ENCODE measurements at places on chromosomes 3 and 15. TPM values are rescaled to one million over a fixed set of nuclear protein-coding genes. Genes with fewer than 3 reads are reported as not detected.

The POLQ gene
- 4.1 TPM for total RNA-seq

DNA sequence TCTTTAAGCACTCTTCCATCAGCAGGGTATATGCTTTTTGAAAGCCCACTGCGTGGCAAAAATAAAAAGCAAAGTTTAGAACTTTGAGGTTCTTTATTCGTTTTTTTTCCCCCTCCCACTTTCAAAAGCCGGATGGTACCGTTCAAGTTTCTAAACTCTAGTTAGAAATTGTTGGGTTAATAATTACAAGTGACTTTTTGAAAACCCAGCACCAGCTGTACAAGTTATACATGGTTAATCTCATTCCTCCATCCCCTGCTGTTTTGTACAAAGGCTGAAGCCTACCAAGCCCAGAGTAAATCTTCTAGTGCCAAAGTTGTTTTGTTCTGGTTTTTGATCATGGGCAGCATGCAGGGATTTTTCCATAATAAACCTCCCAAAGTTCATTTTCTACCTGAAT, 48.6 kb downstream of the WDR72 start:
- no peak for DNase-seq

DNA sequence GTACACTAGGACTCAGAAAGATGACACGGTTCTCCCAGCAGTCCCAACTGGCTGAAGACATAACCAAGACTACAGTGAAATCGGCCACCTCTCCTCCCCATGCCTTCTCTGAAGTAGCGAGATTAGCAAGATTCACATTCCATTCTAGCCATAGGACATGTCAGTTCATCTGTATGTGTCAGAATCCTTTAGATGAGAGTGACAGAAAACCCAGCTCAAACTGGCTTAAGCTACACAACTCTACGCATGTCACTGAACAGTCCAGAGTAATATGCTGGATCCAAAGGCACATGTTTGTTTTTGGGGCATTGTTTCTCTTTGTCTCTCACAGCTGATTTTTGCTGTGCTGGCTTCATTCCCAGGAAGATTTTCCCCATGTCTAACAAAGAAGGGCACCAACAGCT, 75.8 kb downstream of the RARB start:
- DNase-seq: no peak

DNA sequence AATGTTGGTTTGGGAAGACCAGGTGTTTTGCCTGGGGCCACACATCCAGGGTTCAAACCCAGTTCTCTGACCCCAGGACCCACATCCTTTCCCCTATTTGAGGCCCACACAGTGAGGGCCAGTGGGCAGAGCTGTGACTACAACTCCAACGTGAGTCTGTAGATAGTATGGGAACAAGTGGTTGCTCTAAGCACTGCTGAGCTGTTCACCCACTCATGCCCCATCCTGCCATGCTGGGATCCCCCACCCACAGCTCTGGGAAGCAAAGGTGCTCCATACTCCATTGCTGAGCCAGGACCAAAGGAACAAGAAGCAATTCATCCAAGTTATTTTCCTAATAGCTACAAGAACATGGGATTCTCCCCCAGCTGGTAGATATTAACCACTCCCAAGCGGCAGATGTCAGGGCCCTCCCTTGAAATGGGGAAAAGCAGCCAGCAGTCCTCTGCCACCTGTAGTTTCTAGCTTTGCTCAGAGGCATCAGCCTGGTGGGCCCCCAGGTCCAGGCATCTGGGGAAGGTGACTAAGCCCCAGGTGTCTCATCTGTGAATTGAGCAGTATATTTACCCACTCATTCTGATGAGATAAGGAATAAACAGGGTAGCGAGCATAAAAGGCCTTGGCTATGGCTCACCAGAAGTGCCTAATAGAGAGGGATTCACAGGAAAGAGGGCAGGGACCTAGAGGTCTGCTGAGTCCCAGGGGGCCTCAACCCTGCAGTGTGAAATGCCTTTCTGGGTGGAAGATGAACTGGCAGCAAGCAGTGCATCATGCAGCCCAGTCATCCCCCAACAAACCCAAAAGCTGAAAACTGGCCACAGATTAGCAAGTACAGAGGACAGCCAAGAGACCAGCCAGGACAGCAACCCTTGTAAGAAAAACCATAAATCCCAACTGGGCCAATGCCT, 33.4 kb downstream of the POC1A start:
- DNase-seq: no peak

GRCh38 chr3:37739579-37740290, 121.9 kb upstream of the CTDSPL start:
- DNase-seq: no peak

GRCh38 chr3:10085738-10086137, 22.3 kb downstream of the FANCD2OS start:
- no peak for DNase-seq

GRCh38 chr3:195105389-195105788, 165.6 kb downstream of the XXYLT1 start:
- DNase-seq: no peak

GRCh38 chr3:129594409-129594808, 12.1 kb downstream of the PLXND1 start:
- DNase-seq: no peak

DNA sequence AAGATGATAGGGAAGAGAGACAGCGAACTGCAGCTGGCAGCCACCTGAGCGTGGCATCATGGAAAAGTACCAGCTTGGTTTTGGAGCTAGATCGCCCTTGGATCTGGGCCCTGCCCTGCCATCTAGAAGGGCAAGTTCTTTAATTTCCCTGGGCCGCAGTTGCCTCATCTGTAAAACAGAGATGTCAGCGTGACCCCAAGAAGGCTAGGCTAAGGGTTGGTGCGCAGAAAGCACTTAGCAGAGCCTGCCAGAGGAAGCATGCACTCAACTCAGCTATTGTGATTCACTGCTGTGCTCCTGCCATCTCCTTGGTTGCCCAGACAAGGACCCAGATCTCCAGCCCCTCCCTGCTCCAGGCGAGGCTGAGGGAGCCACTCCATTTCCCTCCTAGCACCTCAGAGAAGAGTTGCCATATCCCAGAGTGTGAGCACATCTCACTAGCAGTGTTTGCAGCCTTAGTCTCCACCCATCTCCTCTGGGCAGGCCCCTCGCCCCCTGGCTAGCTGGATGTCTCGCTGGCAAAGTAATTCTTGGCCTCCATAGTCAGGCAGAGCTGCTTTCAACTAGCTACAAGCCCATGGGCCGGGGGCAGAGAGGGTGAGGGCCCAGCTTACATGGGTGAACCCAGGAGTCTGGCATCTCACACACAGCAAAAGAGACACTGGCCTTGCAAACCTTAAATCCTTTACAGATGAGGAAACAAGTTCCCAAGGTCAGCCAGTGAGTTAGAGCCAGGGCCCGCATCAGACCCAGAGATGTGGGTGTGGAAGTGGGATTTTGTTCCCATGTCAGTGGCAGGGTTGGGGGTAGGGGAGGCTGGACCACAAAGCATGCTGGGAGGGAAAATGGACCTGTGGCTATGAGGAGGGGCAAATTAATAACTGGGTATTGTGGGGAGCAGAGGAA, 280.7 kb upstream of the TLE3 start:
- no peak for DNase-seq

Measured in fibroblast of lung (primary cell).